ENCODE measurements at places on chromosomes 13 and 19. TPM values are rescaled to one million over a fixed set of nuclear protein-coding genes. Genes with fewer than 3 reads are reported as not detected.

The ZNF569 gene
- 3.1 TPM for total RNA-seq

The TMEM238 gene
- 1.7 TPM for total RNA-seq

The GNG7 gene
- 1.8 TPM for total RNA-seq

The CD79A gene
- total RNA-seq = 0.72 TPM

The LIM2 gene
- not detected for total RNA-seq

The ZNF667 gene
- 6.8 TPM for total RNA-seq

The BBC3 gene
- 1.0 TPM for total RNA-seq

The FFAR2 gene
- 0.46 TPM for total RNA-seq

The KLK12 gene
- not detected for total RNA-seq

The ZNF626 gene
- total RNA-seq = 15.3 TPM

The F2RL3 gene
- total RNA-seq = 4.1 TPM

The RFC3 gene
- total RNA-seq = 15.1 TPM

- DNase-seq = no peak
Measured at GRCh38 chr19:53600217-53600616, 31.6 kb upstream of the DPRX start.

DNA sequence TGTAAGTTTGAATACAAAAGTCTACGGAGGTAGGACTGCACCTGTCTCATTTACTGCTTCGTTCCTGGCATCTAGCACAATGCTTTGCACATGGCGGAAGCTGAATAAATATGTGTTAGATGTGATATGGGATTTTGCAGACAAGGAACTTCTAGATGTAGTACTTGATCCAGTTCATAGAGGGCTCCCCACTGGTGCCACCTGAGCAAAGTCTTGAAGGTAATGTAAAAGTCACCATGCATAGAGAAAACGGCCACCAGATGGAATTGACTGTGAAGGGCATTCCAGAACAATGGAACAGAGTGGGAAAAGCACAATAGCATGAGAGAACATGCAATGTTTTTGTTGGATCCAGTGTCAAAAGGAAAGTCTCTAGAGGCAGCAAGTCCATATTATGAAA, 209.3 kb downstream of the HS6ST3 start:
- no peak for DNase-seq

DNA sequence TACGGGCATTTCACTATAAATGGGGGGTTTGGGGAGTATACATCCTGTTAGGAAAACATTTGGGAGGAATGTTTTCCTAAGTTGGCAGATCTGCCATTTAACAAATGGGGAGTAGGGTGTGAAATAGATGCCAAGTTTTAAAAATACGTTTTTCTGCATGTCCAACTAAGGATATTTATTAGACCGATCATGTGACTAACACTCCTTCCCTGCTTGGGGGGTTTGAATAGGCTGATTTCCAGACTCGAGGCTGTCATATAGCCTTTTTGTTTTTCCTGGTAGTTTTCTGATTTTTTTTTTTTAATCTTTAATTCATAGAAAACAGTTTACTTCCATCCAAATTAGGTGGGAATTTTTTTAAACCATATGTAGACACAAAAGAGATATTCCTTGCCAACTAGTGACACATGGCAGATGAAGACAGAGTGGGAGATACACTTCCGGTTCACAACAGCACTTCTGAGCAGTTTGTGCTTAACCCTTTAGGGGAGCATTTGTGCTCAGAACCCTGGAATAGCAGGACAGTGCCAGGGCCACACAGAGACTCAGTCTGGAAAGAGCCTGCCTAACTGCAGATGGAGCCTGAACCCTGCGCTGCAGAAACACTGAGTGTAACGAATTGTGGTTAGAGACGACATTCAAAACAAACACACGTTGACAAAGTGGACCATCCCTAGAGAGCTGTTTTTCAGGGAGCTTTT, 5.6 kb upstream of the GATAD2A start:
- no peak for DNase-seq

- DNase-seq = no peak
Measured at GRCh38 chr19:34316741-34317301, 48.2 kb upstream of the GPI start.

GRCh38 chr19:11288349-11288748, 7.6 kb upstream of the TSPAN16 start:
- no peak for DNase-seq

- DNase-seq = no peak
Measured at GRCh38 chr19:34480971-34481841, at the start of gene WTIP. Gene WTIP, plus strand, starts transcription at chr19:34481758. Its CDS starts 217 bp downstream, at chr19:34481975.

DNA sequence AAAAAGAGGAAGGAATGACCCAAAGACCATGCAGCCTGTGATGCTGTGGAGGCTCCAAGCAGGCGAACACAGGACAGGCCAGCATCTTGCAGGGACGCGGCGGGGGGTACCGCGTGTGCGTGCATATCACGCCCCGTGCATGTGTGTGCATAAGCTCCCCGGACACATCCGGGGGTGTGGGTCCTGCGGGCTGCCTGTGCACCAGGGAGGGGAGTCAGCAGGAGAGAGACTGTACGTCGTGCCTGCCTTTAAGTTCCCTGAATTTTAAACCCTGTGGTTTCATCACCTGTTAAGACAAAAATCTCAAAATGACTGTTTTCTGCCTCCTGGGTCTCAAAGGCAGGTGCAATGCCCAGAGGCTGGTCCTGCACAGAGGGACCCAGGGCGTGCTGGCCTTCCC, 16.6 kb downstream of the ADAT3 start:
- DNase-seq = no peak

- no peak for DNase-seq
Measured at GRCh38 chr19:800360-801029, 3.2 kb downstream of the PTBP1 start.

DNA sequence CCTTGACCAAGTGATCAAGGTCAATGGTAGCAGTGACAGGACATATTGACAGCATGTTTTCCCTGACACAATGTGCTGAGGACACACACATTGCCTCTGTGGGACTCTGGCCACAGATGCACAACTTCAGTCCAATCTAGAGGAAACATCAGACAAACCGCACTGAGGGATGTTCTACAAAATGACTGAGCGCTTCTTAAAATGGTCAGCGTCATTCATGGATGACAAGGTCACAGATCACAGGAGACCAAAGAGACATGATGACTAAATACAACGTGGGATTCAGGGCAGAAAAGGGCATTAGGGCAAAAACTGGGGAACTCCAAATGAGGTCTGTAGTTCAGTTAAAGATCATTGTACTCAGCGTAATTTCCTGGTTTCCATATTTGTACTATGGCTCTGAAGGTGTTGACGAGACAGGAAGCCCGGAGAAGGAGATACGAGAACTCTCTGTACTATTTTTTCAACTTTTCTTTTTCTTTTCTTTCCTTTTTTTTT, 20.6 kb downstream of the PBX4 start:
- DNase-seq = no peak

DNA sequence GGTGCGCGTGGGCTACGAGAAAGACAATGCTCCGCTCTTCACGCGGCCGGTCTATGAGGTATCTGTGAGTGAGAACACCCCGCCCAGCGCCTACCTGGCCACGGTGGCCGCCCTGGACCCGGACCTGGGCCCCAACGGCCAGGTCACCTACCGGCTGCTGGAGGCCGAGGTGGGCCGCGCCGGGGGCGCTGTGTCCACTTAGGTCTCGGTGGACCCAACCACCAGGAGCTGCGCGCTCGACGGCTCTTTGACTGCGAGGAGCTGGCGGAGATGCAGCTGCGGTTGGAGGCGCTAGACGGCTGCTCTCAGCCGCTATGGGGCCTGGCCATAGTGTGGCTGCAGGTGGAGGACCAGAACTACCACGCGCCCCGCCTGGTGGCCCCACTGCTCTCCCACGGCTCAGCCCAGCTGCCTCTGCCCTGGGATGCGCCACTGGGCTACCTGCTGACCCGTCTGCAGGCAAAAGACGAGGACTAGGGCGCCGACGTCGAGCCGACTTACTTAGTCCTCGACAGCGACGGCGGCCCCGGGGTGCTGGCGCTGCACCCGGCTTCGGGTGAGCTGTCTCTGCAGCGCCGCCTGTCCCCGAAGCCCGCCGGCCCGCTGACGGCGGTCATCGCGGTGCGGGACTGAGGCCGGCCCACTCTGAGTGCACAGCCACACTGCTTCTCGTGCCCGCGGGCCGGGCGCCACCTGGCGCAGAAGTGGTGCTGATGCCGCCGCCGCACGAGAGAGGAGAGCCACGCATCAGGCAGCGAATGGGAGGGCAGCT, 173.0 kb downstream of the OLFM4 start:
- no peak for DNase-seq

DNA sequence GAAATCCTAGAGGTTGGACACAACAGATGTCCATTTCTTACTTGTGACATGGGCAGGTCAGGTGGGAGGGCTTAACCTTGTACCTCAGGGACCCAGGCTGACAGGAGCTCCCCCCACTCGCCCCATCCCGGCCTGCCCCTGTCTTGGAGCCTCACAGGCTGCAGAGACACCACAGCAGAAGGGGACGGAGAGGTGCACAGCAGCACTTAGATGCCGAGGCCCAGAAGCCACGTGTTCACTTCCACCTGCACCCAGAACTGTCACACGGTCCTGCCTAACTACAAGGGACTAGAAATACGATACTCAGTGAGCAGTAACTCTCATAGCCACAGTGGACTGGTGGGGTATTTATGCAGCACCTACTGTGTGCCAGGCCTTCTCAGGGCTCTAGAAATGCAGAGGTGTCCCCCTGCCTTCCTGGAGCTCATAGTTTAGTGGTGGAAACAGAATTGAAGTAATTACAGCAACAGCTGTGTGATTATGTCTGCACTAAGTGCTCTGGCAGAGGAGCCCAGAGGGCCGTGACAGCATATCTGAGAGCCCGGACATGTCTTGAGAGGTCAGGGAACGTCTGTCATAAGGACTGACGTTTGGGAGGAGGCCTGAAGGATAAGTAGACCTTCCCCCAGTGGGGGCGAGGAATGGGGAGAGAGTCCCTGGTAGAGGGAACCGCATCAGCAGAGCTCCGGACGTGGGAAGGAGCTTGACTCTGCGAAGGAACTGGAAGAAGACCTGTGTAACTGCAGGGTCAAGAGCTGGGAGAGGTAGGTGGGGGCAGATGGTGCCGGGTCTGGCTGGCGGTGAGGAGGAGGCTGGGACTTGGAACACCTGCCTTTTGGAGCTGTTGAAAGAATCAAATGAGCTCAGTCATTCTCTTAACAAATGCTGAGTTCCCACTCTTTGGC, 130.0 kb downstream of the SIPA1L3 start:
- DNase-seq = no peak

- no peak for DNase-seq
Measured at GRCh38 chr13:108272333-108272732, 2.8 kb downstream of the TNFSF13B start.

DNA sequence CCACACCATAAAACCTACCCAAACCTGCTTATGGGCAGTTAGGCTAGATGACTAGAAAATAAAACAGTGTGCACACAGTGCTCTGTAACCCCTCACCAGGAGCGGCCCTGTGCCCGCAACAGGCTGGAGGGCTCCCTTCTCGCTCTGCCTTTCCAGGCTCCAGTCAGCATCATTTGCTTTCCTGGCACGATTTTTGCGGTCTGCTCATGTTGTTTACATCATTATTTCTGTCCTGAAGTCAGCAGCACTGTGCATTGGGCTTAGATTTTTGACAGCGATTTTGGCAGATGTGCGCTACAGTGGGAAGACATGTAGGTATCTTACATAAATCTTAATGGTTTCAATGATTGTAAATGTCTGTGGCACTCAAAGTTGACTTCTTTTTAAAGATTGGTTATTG, 344.0 kb downstream of the MTUS2 start:
- DNase-seq = no peak

DNA sequence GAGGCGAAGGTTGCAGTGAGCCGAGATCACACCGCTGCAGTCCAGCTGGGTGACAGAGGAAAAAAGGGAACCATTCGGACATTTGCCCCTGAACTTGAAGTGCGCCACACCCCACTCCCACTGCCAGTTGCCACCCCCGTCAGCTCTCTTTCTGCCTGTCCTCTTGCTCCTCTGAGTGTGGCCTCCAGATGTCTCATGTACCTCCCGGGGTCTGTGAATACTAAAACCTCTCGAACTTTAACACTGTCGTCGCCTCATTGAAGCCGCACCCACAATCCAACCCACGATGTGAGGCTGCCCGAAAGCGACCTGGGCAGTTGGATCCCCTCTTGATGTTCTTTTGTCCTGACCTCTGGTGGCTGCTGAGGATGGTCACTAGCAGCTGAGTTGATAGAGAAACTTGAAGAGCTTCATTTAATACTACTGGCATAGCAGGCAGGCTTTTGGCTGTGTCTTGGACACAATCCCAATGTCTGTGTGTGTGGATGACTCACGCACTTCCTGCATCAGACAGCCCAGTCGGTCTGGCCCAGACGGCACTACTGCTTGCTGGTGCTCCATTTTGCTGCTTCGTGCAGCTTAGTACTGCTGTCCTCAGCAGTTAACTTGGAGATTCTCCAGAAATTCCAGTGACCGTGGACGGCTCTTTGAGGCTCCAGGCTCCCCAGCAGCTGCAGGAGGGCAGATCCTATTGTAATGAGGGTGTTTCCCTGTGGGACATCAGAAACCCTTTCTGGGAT, 4.2 kb downstream of the FPR3 start:
- peak; percentile 58 for DNase-seq

DNA sequence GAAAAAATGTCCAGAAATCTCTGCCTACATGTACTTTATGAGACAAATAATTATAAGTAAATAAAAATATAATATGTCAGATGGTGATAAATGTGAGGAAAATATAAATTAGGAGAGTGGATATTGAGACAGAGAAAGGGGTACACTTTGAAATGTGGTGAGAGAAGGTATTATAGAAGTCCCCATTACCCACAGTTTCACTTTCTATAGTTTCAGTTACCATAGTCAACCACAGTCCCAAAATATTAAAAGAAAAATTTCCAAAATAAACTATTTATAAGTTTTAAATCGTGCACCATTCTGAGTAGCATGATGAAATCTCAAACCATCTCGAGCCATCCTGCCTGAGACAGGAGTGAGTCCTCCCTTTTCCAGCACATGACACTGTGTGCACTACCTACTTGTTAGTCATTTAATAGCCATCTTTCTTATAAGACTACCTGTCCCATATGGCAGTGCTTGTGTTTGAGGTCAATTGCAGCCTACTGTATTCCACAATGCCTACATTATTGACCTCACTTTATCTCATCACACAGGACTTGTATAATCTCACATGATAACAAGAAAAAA, 653.7 kb downstream of the DACH1 start:
- DNase-seq = no peak

GRCh38 chr19:40155749-40156265, 35.4 kb upstream of the MAP3K10 start:
- DNase-seq = no peak

- DNase-seq = no peak
Measured at GRCh38 chr13:97573011-97573410, 139.0 kb downstream of the RAP2A start.

DNA sequence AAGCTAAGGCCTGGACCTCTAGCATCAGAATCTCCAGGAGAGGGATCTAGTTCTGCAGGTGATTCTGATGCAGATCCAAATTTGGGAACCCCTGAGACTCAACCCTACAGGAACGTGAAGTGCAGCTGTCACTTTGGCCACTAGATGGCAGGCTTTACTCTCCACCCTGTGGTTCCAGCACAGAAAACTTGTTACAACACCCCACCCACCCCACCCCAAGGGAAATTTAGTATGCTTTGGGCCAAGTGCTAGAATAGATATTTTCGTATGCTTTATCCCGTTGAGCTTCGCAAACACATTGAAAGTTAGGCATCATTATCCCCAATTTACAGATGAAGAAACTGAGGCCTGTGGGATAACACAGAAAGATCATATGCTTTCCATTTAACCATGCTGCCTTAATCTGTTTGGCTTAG, 232.0 kb downstream of the B3GLCT start:
- DNase-seq = peak; percentile 56
